ENCODE measurements at places on chromosomes 3 and 15.
A peak's percentile ranks its signal among the peaks of the same experiment; 100 is the strongest.

DNA sequence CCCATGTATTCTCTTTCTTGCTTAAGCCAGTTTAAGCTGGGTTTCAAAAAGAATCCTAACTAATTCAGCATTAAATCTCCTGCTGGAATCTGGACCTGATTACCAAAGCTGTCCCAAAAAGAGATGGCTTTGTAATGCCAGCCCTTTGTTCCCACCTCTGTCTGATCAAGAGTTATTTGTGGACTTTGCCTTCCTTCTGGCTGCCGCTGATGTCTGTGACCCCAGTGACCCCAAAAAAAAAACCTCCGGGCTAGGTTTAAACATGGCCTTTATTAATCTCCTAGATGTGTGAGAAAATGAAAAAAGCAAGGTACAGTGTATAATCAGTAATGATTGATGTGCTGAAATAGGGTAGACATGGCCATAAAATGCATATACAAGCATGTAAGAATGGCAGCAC lies 20.7 kb downstream of the CRYGS start:
- DNase-seq: no peak

GRCh38 chr15:76987896-76988860 lies 6.7 kb upstream of the PSTPIP1 start:
- peak; percentile 71 for DNase-seq

GRCh38 chr3:39443530-39443929 lies 23.9 kb upstream of the MOBP start:
- DNase-seq: no peak

- no peak for DNase-seq
Measured at GRCh38 chr3:51703068-51703760, 3.7 kb upstream of the GRM2 start.

- no peak for DNase-seq
Measured at GRCh38 chr3:14938954-14939353, 8.4 kb upstream of the NR2C2 start.

DNA sequence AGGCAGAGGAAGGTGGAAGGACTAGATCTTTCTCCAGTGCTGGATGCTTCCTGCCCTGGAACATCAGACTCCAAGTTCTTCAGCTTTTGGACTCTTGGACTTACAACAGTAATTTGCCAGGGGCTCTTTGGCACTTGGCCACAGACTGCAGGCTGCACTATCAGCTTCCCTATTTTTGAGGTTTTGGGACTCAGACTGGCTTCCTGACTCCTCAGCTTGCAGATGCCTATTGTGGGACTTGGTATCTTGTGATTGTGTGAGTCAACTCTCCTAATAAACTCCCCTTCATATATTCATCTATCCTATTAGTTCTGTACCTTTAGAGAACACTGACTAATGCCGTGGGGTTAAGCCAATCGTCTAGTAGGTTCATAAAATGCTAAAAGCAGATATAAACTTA lies 8.8 kb upstream of the B3GNT5 start:
- DNase-seq: no peak

GRCh38 chr3:15205934-15206661 lies at the start of gene CAPN7:
Gene CAPN7, plus strand, starts transcription at chr3:15206246. Its CDS starts 250 bp downstream, at chr3:15206496.
- peak; percentile 93 for DNase-seq

GRCh38 chr3:156814295-156814694 lies 11.9 kb upstream of the LEKR1 start:
- no peak for DNase-seq

DNA sequence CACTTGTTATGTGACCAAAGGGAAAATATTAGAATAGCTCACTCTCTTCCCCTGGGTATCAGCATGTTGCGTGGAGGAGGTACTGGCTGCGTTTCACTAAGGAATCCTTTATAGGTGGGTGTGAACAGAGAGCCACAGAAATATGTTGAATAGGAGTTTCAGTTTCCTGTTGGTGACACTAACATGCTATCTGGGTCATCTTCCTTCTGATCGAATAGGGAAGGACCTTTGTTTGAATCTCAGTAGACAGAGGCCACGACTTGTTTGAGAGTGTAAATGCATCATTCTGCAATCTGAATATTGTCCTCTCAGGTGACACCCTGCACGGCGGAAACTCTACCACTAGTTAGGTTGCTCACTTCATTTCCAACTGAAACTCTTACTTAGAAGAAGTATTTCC lies 157.9 kb upstream of the SLC2A2 start:
- no peak for DNase-seq

DNA sequence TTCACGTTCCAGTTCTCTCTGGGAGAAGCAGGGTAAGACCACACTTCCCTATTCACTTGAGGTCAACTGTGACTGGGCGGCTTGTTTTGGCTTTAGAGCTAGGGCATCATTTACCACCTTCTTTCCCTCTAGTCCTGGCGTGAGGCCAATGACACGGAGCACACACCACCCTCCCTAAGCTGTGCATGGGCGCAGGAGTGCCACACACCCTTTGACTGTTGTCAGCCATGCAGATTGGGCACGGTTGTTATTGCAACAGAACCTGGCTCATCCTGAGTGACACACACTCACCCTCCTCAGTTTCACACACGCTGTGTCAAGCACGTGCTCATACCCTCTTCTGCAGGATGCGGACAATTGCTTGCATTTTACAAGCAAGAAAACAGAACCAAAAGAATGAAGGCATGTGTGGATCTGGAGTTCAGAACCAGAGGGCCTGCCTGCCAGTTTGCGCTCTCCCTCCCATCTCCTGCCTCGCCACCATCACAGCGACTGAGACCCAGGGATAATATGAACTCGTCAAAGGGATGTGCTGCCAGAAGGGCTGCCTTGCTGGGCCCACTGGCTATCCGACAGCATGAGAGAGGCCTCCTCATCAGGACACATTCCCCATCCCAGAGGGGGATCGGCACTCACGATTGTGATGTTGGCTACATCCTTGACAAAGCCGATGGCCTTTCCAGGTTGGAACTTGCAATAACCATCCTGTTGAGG lies 17.6 kb downstream of the CTSH start:
- DNase-seq: no peak

- peak; percentile 46 for DNase-seq
Measured at GRCh38 chr3:15291589-15292541, 40.5 kb downstream of the SH3BP5 start.

GRCh38 chr3:72485641-72486040 lies 362.6 kb downstream of the SHQ1 start:
- no peak for DNase-seq

- DNase-seq: no peak
Measured at GRCh38 chr15:47971637-47972036, 149.2 kb upstream of the SLC24A5 start.

DNA sequence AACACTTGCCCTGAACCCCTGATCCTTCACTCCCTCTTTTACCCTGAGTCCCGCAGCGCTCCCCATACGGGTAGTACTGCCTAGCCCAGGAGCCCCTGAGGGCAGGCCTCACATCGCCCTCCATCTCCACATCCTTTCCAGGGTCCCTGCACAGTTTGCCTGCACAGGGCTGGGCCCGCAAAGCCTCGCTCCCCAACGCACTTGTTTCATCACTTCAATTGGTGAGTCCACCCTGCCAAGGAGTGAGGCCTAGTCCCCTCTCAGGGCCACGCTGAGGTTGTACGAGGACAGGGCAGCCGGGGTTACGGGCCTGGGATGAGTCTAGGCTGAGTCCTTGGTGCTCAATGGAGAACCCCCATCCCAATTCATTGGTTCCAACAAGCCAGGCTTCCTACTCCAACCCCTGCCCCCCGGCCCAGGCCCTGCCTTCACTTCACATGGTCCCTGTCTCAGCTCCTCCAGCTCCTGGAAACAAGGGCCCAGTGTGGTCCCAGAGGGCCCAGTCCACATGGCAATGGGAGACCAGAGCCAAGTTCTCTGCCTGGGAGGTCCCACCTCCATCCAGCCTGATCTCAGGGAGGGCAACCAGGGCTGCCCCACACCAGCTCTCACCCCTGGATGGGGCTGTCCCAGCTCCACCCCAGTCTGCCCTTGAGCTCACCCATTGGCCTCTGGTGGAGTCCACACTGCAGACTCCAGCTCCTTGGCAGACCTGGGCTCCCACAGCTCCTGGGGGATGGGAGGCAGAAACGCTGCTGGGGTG lies 12.4 kb upstream of the CLK3 start:
- DNase-seq: no peak

DNA sequence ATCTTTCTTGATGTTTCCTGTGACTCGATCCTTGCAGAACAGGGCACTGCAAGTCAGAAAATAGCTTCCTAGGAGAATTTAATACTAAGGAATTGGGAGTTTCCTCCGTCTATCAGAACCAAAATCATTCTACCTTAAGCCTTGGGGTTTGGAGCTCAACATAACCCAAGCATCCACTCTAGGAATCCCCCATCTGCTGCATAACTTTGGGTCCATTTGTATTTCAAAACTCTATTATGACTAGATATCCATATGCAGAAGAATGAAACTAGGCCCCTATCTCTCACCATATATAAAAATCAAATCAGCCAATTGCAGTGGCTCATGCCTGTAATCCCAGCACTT lies 61.7 kb upstream of the AKAP13 start:
- DNase-seq: no peak

All from activated T-cell treated with anti-CD3 and anti-CD28 coated beads for 24 hours (primary cell).